ENCODE measurements at places on chromosomes 4 and X. TPM values are rescaled to one million over a fixed set of nuclear protein-coding genes. Genes with fewer than 3 reads are reported as not detected.

DNA sequence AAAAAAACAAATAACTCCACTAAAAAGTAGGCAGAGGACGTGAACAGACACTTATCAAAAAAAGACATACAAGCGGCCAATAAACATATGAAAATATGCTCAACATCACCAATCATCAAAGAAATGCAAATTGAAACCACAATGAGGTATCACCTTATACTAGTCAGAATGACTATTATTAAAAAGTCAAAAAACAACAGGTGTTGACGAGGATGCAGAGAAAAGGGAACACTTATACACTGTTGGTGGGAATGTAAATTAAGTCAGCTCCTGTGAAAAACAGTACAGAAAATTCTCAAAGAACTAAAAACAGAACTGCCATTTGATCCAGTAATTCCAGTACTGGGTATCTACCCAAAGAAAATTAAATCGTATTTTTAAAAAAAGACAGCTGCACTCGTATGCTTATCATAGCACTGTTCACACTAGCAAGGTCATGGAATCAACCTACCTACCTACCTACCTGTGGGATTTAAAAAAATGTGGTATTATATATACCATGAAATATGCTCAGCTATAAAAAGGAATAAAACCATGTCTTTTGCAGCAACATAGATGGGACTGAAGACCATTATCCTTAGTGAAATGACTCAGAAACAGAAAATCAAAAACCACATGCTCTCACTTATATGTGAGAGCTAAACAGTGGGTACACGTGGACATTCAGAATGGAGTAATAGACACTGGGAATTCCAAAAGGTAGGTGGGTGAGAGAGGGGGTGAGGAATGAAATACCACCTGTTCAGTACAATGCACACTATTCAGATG lies 24.8 kb upstream of the PTPN13 start:
- no peak for DNase-seq

- no peak for DNase-seq
Measured at GRCh38 chr4:78747475-78747922, 28.7 kb upstream of the BMP2K start.

- DNase-seq: no peak
Measured at GRCh38 chr4:27928761-27929540, 1068.3 kb downstream of the STIM2 start.

GRCh38 chr4:19700992-19701391 lies 550.7 kb upstream of the SLIT2 start:
- DNase-seq: no peak

DNA sequence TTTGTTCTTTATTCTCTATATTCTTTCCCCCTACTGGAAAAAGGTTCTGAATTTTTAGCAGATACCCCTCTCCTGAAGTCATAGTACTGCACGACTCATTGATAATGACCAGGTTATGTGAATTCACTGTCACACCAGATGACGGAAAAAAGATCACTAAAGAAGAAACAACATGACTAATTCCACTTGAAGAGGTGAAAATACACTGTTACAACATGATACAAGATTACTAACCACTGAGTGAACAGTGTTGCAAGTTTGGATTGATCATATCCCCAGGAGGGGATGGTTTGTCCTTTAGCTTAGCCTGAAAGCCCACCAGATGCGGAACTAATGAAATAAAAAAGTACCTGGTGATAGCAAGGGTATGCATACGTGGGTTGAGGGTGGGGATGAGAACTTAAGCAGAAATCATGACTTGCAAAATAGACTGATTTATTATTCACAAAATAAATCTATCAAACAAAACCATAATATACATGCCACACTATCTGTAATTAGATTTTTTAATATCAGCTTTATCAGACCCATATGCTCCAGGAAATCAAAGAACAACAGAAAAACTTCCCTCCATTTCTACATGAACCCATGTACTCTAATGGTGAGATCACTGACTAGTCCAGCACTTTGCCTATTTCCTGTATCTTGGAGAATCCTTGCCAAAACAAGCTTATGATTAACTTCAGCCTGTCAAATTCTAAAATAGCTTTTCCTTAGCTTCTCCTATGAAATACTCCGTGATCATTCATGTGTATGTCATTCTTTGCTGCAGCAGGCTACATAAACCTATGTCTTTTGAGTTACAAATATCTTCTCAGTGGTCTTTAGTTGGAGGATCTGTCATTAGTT lies 257.4 kb upstream of the AGA start:
- DNase-seq: no peak

- DNase-seq: no peak
Measured at GRCh38 chr4:15938182-15938581, 358 bp downstream of the FGFBP1 start.

DNA sequence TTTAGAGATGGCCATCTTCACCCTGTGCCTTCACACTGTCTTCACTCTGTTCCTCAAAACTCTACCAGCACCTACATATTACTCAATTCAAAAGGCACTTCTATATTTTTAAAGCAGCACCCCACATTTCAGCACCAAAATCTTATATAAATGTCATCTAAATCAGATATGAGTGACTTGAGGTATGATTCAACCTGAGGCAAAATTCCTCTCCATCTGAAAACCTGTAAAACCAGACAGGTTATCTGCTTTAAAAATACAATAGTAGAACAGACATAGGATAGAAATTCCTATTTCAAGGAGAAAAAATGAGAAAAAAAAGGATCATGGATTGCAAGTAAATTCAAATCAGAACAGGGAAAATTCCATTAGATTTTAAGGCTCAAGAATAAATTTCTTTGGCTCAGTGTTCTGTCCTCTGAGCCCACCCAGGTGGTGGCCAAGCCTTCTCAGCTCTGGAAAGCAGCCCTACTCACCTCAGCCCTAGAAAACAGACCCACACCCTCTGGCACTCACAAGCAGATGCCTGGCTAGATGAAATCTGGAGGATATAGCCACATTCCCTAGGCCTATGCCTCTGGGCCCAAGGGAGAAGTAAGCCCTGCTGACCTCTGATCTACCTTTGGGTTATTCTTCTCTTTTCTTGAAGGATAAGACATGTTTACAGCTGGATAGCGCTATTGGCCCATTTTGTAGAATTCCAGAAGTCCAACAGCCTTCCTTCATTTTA lies 240.4 kb upstream of the ZCCHC13 start:
- DNase-seq: no peak

DNA sequence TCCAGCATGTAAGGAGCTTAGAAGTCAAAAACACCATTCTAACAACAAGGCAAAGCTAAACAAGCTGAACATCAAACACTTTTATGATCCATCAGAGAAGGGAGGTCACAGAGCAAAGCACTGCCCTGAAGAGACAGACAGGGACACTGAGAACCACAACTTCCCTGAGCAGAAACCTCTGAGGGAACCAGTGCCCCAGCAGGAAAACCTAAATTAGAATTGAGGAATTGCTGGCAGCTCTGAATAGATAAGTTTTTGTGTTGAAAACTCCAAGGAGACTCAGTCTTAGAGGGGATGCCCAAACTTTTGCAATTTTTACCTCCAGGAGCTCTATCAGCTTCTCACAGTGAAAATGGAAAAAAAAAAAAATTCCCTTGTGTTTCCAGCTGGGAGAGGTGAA lies 83.0 kb upstream of the MAPK10 start:
- DNase-seq: no peak

DNA sequence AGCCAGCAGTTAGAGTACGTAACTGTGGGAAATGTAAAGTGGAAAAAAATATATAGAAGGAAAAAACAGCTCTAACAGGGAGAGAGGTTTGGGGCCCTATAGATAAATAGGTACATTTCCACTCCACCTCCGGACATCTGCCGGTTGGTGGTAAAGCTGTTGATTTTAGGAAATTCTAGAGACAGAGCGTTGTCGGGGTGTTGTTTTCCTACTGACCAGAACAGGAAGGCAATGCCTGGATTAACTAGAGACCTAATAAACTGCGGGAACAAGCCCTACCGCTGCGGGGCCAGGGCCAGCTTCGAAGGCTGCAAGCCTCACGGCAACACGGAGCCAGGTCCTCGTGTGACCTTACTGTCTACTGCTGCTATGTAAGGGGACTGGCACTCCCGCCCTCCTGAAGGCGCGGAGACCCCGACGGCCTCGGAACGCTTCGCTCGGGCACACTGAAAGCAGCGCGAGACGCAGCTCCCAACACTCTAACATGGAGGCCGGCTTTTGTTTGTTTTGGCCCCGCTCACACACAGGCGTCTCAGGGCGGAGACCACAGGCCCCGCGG lies 702 bp upstream of the CDKN2AIP start:
- no peak for DNase-seq

DNA sequence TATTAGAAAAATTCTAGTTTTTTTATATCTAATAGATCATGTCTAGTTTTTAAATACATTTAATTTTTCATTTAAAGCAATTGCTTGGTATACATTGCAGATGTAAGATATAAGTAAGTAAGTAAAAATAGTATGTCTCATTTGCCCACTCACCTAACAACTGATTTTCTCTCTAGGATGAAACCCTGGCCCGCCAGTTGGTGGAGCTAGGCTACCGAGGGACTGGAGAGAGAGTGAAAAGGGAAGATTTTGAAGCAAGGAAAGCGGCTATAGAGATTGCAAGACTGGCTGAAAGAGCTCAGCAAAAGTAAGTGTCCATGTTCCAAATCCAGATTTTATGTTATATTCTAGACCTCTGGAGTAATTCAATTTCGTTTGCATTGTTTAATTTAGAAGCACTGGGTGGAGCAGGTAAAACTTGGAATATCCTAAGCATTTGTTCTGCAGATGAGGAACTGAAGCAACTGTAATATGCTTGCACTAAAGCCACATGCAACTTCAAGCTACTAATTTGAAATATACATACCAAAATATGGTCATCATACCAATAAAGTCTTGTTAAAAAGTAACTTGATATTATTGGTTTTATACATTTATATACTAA lies 27.1 kb downstream of the CFAP299 start:
- DNase-seq: no peak

DNA sequence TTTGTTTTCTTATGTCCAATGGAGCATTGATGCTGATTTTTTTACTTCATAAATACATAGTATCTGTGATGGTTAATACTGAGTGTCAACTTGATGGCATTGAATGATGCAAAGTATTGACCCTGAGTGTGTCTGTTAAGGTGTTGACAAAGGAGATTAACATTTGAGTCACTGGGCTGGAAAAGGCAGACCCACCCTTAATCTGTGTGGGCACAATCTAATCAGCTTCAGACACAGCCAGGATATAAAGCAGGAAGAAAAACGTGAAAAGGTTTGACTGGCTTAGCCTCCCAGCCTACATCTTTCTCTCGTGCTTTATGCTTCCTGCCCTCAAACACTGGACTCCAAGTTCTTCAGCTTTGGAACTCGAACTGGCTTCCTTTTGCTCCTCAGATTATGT lies 230.6 kb upstream of the SPRY1 start:
- no peak for DNase-seq

The RASL11B gene
- 0.29 TPM for total RNA-seq

The MFAP3L gene
- 6.6 TPM for total RNA-seq

The USP38 gene
- total RNA-seq: 6.7 TPM

The ELOVL6 gene
- 12.9 TPM for total RNA-seq

The NALF2 gene
- total RNA-seq: 0.35 TPM

The C1QTNF7 gene
- total RNA-seq: 11.8 TPM
